Mucosa of descending colon (tissue), 3 donors: ENCODE measurements at places on chromosomes 7 and 10. TPM values are rescaled to one million over a fixed set of nuclear protein-coding genes. Genes with fewer than 3 reads are reported as not detected.

GRCh38 chr7:68684996-68685395, 913.3 kb upstream of the AUTS2 start:
- no peak for DNase-seq

- no peak for DNase-seq
These were observed 29.2 kb downstream of the FAM3C start for GRCh38 chr7:121366852-121367431.

DNA sequence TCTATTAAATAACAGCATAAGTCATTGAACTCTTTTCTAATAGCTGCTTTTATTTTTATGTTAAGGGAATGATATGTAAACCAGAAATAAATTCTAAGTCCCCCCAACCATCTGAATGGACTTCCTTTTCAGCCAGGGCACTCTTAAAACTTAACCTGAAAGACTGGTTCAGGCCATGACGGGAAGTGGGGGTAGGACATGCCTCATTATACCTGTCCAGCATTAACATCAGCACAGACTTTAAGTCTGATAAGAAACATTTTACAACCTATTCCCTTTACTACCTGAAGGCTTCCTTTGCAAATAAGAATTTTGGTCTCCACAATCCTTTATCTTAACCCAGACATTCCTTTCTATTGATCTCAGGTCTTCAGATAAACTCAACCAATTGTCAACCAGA, 56.0 kb upstream of the CYP2C18 start:
- no peak for DNase-seq

GRCh38 chr7:4803397-4804241, 28.2 kb downstream of the AP5Z1 start:
- DNase-seq = no peak

DNA sequence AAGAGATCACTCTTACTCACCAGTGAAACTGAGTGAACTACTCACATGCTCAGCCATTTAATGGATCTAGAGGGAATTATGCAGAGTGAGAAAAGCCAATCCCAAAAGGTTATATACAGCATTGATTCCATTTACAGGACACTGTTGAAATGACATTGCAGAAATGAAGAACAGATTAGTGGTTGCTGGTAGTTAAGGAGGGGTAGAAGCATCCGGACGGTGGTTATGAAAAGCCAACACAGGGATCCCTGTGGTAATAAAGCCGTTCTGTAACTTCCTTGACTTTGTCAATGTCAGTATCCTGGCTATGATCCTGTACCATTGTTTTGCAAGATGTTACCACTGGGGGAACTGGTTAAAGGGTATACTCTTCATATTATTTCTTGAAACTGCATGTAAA, 253.4 kb downstream of the USP6NL start:
- no peak for DNase-seq

DNA sequence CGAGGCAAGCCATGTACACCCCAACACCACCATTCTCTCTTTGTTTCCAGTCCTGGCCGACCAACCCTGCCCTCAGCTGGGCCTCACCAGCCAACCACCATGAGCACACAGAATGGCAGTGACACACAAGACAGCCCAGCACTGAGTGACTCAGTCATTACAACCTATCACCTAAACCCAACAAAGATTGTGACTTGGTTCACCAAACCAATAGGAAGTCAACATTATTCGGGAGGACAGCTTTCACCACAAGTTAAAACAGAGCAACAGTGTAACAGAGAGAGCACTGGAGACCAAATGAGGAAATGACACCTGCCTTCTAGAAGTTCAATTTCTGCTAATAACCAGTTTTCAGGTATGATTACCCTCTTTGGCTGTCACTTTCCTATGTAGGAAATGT, 72.1 kb downstream of the DNMBP start:
- no peak for DNase-seq

GRK5 gene
- total RNA-seq = 6.6 TPM

WDFY4 gene
- total RNA-seq = 2.2 TPM

SRI gene
- total RNA-seq = 809 TPM

HOXA10 gene
- 56.9 TPM for total RNA-seq
